ENCODE measurements at places on chromosomes 5 and 9.

DNA sequence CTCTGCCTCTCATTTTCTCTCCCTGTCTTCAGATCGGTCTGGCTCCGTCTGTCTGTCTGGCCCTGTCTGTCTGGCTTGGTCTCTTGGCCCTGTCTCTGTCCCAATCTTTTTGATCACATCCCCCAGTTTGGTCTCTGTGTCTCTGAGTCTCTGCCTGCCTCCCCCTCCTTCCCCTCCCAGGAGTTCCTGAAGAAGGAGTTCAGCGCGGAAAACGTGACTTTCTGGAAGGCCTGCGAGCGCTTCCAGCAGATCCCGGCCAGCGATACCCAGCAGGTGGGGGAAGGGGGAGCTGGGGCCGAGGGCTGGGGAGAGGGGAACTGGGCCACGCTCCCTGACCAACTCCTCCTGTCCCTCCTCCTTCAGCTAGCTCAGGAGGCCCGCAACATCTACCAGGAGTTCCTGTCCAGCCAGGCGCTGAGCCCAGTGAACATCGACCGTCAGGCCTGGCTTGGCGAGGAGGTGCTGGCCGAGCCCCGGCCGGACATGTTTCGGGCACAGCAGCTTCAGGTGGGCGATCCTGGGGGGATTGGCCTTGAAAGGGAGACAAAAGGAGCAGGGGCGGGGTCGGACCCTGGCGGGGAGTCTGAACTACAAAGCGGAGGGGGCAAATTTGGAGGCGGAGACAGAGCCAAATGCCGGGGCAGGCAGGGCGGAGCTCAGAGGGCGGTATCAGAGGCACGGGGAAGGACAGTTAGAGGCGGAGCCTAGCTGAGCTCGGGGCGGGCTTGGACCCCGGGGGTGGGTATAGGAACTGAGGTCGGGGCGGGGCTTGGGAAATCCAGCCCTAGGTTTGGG, 9.0 kb downstream of the RGS14 start:
- no peak for DNase-seq

- DNase-seq = no peak
These were observed 69.0 kb downstream of the ADAMTSL1 start for GRCh38 chr9:18542837-18543405.

GRCh38 chr5:67971223-67971830, 244.2 kb upstream of the PIK3R1 start:
- no peak for DNase-seq

GRCh38 chr9:127158786-127159324, 36.4 kb upstream of the ANGPTL2 start:
- DNase-seq = no peak

GRCh38 chr9:131677049-131677443, 62.8 kb downstream of the RAPGEF1 start:
- DNase-seq = no peak

DNA sequence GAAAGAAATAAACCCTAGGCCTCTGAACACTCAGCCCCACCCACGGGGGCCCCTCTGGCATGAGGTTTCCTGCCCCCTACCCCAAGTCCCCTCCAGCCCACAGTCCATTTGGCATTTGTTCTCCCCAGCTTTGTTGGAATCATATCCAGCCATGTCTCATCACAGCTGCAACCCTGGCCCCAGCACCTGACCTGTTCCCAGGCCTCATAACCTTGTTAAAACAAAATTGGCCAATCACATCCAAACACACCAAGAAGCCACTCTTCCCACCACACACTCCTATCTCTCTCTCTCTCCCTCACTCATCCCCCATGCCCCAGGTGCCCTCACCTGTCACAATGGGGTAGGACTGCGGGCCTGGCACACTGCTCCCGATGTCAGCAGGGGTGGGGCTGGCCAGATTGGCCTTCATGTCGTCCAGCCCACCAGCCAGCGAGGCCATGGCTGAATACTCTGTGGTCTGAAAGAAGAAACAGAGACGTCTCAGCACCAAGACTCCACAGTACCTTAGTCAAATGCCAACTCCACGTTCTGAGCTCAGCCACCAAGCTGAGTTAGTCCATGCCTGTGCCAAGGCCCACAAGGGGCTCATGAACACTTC, 110.9 kb downstream of the PAX5 start:
- no peak for DNase-seq

- DNase-seq = no peak
These were observed 80.4 kb upstream of the NIPBL start for GRCh38 chr5:36796155-36796554.

DNA sequence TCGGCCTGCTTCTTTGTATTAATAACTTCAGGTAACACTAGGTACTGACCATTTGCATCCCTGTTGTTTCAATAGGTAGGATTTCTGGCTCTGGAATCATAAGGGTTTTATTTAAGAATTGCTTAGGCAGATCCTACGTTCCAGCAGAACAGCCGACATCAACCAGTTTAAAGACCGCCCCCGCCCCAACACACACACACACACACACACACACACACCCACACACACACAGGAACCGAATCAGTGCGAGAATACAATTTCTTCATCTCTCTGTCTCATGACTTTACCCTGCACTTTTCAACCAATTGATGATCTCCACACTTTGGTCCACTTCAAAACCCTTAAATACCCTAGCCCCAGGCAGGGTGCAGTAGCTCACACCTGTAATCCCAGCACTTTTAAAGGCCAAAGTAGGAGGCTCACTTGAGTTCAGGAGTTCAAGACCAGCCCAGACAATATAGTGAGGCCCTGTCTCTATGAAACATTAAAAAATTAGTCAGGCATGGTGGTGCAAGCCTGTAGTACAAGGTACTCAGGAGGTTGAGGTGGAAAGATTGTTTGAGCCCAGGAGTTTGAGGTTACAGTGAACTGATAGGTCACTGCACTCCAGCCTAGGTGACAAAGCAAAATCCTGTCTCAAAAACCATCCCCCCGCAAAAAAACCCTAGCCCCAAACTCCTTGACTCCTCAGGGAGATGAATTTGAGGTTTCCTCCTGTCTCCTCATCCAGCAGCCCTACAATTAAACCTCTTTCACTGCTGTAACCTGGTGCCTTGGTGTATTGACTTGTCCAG, 2.7 kb upstream of the MTMR12 start:
- no peak for DNase-seq

DNA sequence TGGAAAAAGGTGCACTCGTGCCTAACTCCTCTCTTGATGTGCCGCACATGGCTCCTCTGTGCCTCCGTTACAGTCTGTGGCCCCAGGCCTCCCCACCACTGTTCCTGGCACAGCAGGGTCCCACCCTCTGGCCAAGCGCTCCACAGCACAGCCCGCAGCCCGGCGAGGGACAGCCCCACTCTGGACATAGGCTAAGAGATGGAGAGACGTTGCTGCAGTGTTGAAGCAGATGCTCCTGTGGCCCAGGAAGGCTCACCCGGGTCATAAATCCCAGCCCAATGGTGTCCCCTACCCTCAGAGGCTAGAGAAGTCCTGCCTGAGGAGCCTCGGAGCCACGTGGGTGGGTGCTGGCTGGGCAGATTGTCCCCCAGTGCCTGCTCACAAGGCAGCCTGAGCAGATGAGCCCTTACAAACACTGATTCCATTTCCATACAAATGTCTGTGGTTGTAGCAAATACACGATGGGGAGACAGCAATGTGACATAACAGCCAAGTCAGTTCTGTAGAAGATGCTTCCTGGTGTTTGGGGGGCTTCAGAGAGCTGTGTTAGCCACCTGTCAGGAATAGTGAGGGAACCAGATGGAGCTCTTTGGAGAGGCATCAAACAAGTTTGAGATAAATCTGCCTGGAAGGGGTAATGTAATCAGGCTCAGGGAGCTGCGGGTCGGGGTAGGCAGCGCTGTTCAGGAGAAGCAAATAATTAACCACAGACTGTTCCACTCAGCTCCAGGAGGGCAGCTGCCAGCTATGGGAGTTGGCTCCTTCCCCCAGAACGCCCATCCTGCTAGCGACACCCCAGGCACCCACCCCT, 41.7 kb downstream of the C5orf15 start:
- no peak for DNase-seq

DNA sequence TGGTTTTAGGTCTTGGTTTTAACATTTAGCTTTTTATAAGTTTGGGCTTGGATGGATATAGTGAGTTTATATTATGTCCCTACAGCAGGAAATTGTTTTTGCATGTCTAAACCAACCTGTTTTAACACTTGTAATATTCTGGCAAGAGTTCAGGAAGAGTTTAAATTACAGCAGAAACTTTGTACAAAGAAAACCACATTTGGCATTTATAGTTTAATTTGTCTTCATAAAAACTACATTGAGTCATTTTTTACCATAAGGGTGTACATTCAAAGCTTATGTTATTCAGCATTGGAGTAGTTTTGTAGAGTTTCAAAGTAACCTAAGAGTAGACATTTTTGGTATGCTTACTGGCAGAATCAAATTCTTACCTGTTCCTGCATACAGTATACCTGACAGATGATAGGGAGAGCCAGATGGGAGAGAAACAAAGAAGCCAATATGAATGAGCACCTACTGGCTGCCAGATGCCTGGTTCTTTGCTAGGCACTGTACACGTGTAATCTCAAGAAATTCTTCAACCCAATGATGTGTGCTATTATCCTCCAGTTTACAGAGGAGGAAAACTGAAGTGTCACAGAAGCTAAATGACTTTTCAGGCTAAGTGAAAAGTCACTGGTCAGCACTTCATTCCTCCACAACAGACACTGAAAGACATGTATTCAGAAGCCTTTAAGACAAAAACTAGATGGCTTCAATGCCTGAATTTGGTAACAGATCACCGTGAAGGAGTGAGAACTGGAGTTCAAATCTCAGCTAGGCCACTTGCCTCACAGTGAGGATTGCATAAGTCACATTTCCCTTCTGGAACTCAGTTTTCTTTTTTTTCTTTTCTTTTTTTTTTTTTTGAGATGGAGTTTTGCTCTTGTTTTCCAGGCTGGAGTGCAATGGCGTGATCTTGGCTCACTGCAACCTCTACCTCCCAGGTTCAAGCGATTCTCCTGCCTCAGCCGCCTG, 25.9 kb upstream of the ECM2 start:
- DNase-seq = no peak

- no peak for DNase-seq
These were observed 959.3 kb downstream of the DNAH5 start for GRCh38 chr5:12985142-12985541.

DNA sequence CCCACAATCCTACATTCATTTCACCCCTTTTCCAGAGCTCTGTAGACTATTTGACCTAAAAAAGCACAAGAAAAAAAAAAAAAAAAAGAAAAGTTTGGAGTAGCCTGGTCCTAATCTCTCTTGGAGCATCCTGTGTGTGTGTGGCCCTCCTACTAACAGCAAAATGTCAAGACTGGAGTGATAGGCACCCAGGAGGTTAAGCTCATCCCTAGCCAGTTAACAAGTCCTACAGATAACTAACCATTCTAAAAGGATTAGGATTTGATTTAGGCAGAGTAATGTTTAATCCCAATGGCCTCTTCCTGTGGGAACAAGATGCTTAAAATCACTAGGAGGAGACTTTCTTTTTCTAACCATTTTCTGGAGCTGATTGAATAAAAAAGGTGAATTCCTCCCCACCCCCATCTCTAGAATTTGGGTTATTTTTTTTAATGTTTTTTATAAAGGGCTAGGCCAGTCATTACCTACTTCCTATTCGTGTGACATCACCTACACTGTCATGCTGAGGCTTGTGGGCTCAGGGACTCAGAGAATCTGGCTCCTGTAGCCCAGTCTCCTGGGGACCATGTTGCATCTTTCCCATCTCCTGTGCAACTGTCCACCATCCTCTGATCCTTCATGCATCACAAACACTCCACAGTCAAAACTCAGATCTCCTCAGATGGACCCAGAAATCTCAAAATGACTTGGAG, 43.2 kb upstream of the NR3C1 start:
- DNase-seq = no peak

DNA sequence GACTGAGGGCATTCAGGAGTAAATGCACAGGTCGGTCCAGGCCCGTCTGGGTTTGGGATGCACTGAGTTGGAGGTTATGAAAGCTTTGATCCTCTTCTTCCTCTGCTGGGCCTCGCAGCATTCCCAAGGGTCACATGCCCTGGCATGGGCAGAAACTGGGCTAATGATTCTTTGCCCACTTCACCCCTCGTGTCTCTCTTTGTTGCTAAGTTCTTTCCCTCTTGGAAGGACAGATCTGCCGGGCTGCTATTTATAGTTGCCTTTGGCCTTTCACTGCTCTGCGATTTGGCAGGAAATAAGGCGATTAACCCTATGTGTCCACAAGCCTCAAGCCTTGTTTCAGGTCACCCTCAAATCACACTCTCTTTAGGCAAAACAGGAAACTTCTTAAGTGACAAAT, 66.9 kb downstream of the ENTREP1 start:
- no peak for DNase-seq

DNA sequence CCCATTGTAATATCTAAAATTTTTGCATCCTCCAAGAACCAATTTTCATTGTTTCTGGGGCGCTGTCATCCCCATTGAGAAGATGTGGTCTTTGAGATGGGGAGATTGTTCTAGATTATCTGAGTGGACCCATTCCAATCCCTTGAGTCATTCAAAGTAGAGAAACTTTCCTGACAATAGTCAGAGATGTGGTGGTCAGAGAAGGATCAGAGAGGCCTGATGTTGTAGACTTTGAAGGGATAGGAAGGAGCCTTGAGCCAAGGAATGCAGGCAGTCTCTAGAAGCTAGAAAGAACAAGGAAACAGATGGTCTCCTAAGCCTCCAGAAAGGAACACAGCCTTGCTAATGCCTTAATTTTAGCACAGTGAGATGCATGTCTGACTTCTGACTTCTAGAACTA, 80.4 kb downstream of the TEK start:
- DNase-seq = no peak

DNA sequence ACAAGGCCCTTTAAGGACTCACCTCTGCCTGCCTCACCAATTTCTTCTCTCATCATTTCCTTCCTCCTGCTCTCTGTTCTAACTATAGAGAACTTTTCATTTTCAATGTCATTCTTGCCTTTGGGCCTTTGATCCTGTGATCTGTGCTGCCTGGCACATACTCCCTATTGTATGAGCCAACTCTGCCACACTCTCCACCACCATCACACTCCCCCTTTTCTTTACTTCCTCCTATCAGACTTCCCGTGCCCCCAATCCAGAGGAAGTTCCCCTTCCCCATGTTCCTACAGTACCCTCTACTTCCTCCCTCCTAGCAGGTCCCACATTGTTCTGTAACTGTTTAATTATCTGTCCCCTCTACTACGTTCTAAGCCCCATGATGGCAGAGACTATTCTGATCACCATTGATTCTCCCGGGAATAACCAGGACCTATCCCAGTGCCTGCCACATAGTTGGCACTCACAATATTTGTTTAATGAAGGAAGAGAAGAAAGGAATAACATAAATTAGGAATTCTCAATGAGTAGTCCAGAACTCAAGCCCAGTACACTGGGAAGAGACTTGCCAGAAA, 27.5 kb downstream of the ADAM19 start:
- DNase-seq = no peak

GRCh38 chr5:137446615-137447014, 52.5 kb downstream of the SPOCK1 start:
- no peak for DNase-seq

GRCh38 chr5:42840842-42841567, 29.3 kb upstream of the SELENOP start:
- no peak for DNase-seq

- no peak for DNase-seq
These were observed 117.8 kb downstream of the MEF2C start for GRCh38 chr5:88765171-88765570.

- DNase-seq = no peak
These were observed 129.4 kb downstream of the EDIL3 start for GRCh38 chr5:84255315-84255714.

Measured in memory B cell (primary cell).